Airway epithelial cell (primary cell): ENCODE measurements at places on chromosomes 1 and 21. TPM values are rescaled to one million over a fixed set of nuclear protein-coding genes. Genes with fewer than 3 reads are reported as not detected.

The TPTE gene
- total RNA-seq, result not detected in 2 replicates

The NTRK1 gene
- total RNA-seq, result not detected in 2 replicates

The KRTAP13-3 gene
- not detected in 2 replicates for total RNA-seq

The OR2L13 gene
- total RNA-seq, result not detected in 2 replicates

The CD34 gene
- total RNA-seq, result not detected in 2 replicates

The SYNC gene
- total RNA-seq, result 6.7 and 8.7 TPM in 2 replicates

The PLA2G2D gene
- total RNA-seq, result not detected in 2 replicates

The ABCB10 gene
- total RNA-seq, result 14.5 and 16.9 TPM in 2 replicates

The C4BPA gene
- total RNA-seq, result not detected in 2 replicates
